Stimulated activated CD4-positive, alpha-beta T cell treated with anti-CD3 and anti-CD28 coated beads, Interleukin-2, amount 100 ng/mL, for 24 hours (primary cell): ENCODE measurements at places on chromosomes 2 and 18.
A peak's percentile ranks its signal among the peaks of the same experiment; 100 is the strongest.

- DNase-seq, result no peak
Observed at GRCh38 chr18:21997207-21998143, 171.9 kb upstream of the GATA6 start.

DNA sequence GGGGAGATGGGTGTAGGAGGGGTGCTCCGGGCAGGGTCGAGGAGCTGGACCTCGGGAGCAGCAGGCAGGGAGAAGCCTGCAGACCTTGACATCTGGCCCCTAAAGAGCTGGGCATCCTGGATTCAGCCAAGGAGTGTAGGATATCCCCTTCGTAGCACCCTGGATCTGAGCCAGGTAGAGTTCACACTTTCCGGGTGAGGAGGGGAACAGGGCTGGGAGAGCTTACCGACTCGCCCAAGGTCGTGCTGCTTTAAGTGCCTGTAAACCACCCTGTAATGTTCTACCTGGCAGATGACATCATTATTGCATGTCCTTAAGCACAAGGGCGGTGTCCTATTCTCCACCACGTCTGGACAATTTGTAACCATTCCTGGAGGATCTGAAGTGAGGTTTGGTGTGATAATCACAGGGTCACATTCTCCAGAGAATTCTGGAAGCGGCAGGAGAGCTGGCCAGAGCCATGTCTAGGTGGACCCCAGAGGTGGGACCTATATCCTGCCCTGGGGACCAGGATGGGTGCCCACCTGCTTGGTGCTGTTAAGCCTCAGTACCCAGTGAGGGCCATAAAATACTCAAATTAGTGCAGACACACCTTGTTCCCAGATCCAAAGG, 14.6 kb downstream of the ITM2C start:
- no peak for DNase-seq

DNA sequence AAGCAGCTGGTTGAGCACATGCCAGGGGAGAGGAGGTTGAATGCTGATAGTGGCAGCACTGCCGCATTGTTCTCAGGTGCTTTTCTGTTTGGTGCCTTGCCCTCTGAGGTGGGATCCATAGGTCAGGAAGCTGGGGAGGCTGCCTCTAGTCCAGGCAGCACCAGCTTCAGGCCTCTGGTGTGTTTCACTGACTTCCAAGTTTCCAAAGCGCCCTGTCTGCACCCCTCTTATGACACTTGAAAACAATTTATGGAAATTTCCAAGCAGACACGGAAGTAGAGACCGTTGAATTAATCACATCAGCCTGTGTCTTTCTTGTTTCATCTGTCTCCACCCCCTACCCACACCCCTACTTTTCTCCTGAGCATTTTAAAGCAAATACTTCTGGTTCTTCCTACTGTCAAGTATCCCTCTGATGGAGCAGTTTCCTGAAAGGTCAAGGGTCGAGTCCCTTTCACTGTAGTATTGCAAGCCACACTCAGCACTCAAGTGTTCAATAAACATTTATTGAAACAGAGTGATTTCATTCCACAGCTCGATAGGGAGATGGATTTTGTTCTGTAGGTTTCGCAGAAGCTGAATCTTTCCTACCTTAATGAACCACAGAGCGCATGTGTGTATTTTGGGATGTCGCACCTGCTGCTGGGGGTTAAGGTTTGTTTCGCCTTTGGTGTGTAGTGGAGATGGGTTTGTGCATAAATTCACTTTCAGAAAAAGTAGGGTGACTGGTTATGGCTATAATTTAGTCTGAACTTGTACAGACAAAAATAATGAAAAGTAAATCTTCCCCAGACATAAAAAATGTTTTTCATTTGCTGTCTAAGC, 21.4 kb downstream of the DGKD start:
- no peak for DNase-seq

GRCh38 chr18:70195014-70195614, 10.4 kb downstream of the RTTN start:
- no peak for DNase-seq

DNA sequence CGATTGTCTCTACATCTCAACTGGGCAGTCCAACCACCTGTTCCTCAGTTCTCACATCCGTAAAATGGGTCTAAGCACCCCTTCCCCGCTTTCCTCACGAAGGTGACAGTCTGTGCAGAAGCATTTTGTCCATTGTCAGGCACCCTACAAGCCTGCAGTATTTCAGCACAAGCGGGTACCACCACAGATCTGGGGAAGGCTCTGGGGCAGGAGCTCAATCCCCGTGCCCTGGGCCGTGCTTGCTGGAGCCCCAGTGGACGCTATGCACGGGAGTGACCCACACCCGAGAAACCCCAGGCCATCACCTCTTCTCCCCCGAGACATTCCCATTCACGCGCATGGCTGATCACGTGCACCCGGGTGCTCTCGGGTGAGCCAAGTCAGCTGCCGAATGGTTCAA, 137.7 kb upstream of the PXDN start:
- no peak for DNase-seq

- no peak for DNase-seq
Observed at GRCh38 chr2:176753752-176754474, 458.7 kb upstream of the HNRNPA3 start.

DNA sequence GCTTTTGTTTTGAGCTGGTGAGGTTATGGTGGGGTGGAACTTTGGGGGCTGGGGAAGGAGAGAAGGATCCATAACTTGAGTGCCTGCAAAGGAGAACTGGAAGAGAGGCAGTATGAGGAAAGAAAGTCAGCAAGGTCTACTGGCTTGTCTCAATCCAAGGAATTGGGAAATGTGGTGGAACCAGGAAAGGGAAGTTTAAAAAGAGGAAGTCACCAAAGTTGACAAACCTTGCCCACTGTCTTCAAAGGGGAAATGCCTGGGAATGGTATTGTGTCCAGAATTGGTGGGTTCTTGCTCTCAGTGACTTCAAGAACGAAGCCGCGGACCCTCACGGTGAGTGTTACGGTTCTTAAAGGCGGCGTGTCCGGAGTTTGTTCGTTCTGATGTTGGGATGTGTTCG, 304.1 kb upstream of the FAM98A start:
- DNase-seq, result no peak

DNA sequence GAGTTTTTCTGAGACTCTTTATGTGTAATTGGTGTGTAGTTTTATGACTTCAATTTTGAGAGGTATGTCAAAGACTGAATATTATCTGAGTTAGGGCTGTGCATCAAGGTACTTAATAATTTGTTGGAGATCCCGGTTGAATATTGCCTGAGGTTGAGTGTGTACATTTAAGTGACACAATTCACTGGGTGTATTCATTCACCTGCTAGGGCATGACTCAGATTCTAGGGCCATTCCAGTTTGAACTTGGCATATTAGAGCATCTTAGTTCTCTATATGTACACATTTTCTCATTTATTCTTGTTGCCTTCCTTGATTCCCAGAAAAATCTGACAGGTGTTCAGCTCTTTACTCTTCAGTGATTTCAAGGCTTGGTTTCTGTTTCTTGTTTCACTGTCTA, 12.5 kb downstream of the MAP4K4 start:
- no peak for DNase-seq

GRCh38 chr2:42567364-42567763, 1.1 kb upstream of the MTA3 start:
- no peak for DNase-seq

- no peak for DNase-seq
Observed at GRCh38 chr2:45918463-45919159, 267.1 kb downstream of the PRKCE start.

DNA sequence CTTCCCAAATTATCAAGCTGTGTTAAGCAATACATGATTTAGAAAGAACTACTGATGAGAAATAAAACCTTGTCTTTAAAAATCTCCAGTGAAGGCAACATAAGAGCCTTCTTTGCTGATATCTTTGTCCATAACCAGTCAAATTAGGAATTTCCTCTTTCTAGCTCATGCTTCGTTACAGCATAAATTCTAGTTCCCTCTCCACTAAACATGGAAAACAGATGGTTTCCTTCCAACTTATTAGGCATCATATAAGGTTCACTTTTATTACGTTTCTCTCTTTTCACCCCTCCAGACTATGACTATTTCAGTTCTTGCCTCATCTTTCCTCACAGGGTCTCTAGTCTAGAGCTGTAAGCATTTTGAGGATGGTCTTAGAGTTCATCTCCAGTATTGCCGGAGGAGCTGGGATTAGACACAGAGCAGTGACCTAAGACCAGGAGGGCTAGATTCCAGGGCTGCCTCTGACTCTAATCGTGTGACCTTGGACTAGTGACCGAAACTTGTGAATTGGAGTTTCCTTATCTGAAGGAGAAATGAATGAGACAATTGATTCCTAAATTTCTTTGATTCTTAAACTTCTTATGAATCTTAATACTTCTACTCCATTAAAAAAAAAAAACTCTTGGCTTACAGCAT, 195.5 kb upstream of the APCDD1 start:
- DNase-seq, result no peak

DNA sequence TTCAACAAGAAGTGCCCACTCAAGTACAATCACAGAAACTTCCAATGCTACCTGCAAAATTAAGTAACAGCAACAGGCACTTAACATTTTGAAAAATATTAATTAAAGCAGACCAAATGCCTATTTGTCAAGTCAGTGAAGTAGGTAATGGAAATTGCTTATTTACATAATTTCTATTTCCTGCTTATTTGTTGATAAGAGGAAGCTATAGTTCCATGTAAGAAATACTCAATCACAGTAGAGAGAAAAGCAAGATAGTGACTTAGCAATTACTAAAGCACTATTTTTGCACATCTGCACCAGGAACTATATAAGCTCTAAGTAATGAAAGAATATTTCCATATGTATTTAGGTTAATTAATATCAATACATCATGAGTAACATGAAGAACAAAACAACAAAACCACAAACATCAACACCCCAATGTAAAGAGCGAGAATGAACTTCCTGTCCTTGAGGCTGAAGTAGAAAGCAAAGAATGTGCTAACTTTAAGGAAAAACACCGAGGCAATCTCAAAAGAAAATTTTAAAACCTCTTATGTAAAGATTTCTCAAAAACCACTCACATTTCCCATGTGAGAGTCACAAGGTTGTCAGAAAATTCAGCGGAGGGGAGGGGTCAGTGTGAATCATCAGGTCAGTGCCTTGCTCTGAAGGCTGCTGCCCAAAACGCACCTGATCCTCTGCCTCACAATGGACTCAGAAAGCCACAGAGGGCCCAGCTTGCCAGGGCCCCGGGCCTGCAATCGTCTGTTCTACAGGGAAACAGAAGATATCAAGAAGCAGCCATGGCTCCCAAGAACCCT, 12.5 kb downstream of the NPC1 start:
- DNase-seq, result peak; percentile 29

DNA sequence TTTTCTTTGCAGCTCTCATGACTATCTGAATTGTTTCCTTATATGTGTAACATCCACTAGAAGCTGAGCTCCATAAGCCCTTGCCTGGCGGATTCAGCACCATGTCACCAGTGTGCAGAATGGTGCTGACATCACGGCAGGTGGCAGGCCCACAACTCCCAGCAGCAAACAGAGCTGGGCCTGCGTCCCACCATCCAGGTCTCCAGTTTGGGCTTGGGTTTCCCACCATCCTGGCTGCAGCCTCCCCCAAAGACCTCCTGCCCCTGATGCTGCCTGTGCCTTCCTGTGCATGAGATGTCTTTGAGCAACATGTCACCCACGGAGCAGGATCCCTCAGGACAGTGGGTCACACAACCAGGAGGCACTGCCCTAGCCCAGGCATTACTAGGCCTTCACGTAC, 113.1 kb downstream of the TNS1 start:
- no peak for DNase-seq

- DNase-seq, result no peak
Observed at GRCh38 chr18:3153107-3153704, 66.6 kb downstream of the MYOM1 start.
